A549 treated with Mapracorat at 1 μM for 4 hours (cell line): ENCODE measurements at places on chromosomes 4 and X. TPM values are rescaled to one million over a fixed set of nuclear protein-coding genes. Genes with fewer than 3 reads are reported as not detected.

EMCN gene
- total RNA-seq = not detected in 5 replicates

MAGEA8 gene
- not detected in 5 replicates for total RNA-seq

RASGEF1B gene
- not detected in 5 replicates for total RNA-seq

NR0B1 gene
- 18.8 to 30.9 TPM (median 24.1 TPM) in 5 replicates for total RNA-seq
